T-helper 17 cell (primary cell): ENCODE measurements at places on chromosomes 5 and 9.

DNA sequence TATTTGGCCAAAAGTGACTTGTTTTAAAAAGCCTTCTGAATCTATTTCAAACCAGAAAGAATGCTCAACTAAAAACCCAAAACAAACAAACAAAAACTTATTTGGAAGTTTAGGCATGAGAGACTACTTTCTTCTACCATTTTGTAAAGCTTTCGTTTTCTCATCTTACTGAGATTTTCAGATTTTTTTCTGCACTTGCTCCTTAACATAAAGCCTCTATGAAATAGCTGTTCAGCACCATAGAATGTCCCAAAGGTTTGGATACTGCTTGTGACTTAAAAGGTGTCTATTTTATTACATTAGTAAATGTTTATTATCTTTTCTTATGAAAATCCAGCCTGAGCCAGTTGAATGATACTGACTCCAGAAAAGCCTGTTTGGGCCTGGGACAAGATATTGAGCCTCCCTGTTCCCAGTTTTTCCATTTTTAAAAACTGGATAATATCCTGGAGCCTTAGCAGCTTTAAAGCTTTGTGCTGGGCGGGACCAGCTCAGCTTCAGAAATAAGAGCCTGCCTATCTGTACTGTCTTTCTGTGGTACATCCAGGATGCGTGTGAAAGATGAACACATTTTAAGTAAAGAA, 292.6 kb downstream of the ZSWIM6 start:
- no peak for DNase-seq

DNA sequence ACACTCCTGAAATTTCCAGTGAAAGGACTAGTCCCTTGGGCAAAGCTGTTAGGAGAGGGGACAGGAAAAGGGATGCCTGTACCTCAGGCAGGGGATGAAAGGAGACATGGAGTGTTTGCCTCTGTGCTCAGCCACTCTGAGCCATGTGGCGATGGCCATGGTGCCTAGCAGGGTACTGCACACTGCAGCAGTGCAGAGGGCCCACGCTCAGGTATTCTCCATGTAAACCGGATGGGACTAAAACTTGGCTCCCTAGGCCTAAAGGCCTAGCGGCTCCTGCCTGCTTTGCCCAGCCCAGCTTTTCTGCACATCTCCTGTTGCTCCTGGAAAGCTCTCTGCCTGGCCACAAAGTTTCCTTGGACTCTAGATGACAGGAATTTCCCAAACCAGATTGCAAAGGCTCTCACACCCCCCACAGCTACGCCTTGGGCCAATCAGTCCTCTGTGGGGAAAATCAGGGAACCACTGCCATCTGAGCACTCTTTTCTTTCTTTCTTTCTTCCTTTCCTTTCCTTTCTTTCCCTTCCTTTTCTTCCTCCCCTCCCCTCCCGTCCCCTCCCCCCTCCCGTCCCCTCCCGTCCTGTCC, 44.3 kb downstream of the HABP4 start:
- DNase-seq, result no peak

DNA sequence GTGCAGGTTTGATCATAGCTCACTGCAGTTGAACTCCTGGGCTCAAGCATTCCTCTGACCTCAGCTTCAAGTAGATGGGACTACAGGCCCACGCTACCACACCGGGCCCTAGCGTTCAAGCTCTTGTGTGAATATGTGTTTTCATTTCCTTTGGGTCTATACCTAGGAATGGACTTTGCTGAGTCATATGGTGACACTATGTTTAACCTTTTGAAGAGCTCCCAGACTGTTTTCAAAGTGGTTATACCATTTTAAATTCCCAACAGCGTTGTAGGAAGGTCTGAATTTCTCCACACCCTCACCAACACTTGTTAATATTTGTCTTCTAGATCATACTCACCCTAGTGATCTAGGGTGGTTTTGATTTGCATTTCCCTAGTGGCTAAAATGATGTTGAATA, 33.5 kb downstream of the FAF2 start:
- DNase-seq, result no peak

DNA sequence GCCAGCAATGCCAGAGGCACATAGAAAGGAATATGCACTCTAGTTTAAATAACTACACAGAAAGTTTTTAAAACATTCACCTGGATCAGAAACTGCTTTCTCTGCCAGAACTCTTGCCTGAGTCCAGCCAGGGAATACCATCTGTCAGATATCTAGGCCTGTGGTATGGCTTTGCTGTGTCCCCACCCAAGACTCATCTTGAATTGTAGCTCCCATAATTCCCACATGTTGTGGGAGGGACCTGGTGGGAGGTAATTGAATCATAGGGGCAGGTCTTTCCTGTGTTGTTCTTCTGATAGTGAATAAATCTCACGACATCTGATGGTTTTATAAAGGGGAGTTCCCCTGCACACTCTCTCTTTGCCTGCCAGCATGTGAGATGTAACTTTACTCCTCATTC, 41.5 kb upstream of the KCNV2 start:
- DNase-seq, result no peak

DNA sequence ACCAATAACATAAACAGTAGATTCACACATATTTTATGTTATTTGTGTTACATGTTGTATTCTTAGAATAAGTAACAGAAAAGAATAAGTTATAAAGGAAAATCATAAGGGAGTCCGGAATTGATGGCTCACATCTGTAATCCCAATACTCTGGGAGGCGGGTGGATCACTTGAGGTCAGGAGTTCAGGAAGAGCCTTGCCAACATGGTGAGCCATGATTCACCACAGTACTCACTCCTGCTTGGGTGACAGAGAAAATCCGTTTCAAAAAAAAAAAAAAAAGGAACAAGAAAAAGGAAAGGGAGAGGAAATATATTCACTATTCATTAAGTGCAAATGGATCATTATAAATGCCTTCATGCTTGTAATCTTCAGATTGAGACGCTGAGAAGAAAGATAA, 533.3 kb upstream of the CDH9 start:
- DNase-seq, result no peak

- no peak for DNase-seq
Measured at GRCh38 chr9:98146101-98146991, 27.3 kb upstream of the TRIM14 start.
